Stimulated activated CD4-positive, alpha-beta T cell treated with anti-CD3 and anti-CD28 coated beads, Interleukin-4, amount 100 ng/mL, for 48 hours (primary cell): ENCODE measurements at places on chromosomes 3 and 15.

DNA sequence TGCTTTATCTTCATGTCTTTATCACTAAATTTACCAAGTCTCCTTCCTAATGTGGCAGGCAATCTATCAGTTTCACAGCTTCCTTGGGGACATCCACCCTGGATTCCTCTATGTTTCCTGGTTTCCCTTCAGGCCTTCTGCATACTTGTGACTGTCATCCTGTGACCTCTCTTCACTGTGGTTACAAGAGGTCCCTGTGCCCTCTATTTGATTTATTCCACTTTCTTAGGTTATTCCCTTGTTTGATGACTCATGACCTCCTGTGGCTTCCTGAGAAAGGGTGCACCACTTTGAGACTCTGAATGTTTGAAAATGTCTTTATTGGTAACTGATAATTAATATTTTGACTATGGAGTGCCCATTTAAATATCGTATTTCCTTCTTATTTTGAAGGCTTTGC is 60.5 kb upstream of the KY start:
- no peak for DNase-seq

GRCh38 chr3:12165909-12166308 is 7.2 kb upstream of the TIMP4 start:
- DNase-seq, result no peak

- DNase-seq, result no peak
Measured at GRCh38 chr3:46838301-46838700, 24.9 kb downstream of the MYL3 start.

GRCh38 chr15:39125904-39126303 is 455.0 kb upstream of the THBS1 start:
- no peak for DNase-seq

- no peak for DNase-seq
Measured at GRCh38 chr15:47803767-47804166, 86.5 kb downstream of the SEMA6D start.

GRCh38 chr3:197465996-197466549 is 89.7 kb downstream of the BDH1 start:
- no peak for DNase-seq

DNA sequence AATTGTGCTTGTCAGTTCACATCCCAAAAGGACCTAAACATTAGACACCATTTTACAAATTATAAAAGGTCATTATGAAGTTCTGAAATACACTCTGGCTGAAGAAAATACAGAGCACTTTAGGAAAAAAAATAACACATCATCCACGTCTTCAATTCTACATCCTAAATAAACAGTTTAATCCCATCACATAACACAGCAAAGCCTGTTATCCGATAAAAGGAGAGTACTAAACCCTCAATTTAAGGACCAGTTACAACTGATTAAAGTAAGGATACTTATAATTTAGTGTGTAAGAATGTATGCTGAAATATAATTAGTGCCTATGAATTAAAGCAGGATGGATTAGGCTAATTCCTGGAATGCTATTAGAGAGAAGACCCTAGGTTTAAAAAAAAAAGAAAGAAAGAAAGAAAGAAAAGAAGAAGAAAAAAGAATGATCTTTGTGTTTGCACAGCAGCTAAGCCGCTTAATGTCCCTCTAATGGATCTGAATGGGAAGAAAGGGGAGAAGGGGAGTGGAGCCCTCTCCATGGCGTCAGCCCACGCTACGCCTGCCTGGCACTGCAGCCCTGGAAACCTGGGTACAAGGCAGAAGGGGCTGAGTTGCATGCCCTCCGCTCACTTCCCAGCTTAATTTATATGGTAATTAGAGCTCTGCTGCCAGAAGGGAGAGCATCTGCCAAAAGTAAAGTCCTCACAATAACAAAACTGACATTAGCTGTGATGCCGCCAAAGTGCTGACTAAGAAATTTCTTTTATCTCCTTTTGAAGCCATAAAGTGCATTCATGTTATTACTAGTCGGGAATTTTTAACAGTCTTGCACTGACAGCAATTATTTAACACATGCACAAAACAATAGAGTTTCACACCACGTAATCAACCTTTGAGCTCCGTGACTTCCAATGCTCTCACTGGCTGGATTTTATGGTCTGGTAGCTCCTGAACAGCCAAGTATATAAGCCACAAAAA is 90.0 kb downstream of the FSIP1 start:
- DNase-seq, result no peak

DNA sequence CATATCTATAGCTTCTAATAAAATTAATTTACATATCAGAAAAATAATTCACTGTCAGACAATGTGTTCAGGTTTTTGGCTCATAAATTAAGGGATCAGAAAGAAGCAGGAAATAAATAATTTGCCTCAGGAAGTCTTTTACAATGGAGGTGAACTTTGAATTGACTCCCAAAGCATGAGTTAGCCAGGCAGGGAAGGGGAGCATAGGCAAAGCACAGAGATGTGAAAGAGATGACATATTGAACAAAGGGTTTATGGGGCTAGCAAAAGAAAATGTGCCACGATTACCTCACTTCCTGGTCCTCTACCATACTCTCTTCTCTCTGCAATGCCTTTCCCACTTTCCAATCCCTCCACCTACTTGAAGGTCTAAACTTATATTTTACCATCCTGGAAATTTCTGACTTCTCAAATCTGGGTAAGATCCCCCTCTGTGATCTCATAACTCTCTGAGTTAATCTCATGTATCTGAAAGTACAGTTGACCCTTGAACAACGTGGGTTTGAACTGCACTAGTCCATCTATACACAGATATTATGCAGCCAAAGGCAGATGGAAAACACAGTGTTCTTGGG is 4.1 kb upstream of the HEXA start:
- DNase-seq, result no peak

DNA sequence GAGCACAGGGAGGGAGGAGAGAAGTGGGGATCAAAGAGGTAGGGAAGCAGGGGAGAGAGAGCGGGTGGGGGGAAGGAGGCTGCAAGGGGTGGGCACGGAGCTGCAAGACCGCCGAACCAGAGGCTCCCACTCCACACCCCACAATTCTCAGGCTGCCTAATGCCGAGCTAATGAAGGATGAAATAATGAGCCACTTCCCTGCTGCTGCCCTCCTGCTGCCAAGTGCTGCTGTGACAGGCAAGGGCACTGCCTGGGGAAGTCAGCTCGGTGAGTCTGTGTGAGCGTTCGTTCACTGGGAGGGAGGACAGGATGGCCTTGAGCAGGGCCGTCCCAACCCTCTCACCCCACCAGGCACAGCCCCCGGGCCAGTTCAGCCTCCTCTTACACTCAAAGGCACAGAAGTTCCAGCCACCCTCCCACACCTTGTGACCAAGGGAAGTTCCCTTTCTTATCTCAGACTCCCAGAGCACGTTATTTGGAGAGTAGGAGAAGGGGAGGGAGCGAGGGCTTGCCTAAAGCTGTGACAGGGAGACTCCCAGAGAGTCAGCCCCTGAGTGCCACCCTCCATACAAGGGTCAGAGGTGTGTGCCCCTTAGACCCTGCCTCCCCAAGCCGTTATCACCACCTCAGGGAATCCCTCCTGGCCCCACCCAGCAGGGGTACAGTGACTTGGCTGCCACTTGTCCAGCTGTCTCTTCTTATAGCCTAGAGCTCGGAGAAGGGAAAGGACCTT is 12.4 kb downstream of the GLYCTK start:
- DNase-seq, result no peak

DNA sequence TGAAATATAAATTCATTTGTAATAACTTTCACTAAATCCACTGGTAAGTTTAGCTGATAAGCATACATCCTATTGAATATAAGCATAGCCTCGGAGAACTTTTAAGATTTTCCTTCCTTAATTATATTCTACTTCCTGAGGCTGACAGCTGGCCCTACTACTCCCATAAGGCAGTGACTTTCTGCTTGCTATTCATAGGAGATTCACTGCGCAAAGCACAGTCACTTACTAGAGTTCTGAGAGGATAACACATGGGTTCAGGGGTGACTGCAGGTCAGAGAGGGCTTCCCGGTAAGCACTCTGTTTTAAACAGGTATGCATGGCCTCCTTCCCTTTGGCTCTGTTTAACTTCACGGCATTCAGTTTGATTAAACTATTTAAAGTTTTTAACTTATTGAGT is 75.8 kb downstream of the FAIM start:
- no peak for DNase-seq

- DNase-seq, result peak; percentile 65
Measured at GRCh38 chr3:69288161-69288895, 97.6 kb downstream of the FRMD4B start.

- DNase-seq, result no peak
Measured at GRCh38 chr3:168722091-168722490, 626.4 kb upstream of the GOLIM4 start.

DNA sequence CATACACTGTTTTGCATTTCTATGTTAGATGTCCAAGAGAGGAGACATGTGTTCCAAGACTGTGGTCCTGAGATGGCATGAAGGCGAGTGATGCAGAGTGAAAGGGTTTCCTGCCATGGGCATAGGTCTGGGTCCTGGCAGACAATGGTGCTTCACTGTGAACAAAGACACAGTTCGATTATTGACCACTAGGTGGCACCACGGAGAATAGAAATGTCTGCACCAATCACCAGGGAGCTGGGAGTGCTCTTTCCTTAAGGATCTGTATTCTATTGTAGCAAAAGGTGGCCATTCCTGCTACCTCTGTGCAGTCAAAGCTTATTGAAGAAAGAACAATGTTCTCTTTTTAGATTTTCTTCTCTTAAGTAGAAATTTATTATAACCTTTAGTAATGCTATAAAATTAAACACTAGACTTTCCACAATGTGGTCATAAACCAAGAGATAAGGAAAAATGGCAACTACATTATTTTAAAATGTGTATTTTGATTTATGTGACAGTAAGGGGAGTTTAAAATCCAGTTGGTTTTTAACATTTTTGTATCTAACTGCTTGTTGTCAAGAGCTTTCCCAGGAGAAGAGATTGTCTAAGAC is 88.7 kb downstream of the GABRG3 start:
- DNase-seq, result peak; percentile 22

DNA sequence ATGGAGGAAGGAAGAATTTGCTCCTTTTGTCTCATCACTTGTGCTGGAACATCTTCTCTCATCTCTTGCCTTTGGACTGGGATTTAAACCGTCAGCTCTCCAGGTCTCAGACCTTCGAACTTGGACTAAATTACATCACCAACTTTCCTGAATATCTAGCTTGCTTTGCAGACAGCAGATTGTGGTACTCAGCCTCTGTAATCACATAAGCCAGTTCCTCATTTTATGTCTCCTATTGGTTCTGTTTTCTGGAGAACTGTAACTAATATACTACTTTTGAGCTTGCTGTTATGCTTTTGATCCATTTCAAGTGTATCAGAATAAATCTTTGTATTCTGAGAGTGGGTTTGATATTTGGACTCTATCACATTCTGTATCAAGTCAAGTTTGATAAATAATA is 164.3 kb upstream of the VEPH1 start:
- no peak for DNase-seq

DNA sequence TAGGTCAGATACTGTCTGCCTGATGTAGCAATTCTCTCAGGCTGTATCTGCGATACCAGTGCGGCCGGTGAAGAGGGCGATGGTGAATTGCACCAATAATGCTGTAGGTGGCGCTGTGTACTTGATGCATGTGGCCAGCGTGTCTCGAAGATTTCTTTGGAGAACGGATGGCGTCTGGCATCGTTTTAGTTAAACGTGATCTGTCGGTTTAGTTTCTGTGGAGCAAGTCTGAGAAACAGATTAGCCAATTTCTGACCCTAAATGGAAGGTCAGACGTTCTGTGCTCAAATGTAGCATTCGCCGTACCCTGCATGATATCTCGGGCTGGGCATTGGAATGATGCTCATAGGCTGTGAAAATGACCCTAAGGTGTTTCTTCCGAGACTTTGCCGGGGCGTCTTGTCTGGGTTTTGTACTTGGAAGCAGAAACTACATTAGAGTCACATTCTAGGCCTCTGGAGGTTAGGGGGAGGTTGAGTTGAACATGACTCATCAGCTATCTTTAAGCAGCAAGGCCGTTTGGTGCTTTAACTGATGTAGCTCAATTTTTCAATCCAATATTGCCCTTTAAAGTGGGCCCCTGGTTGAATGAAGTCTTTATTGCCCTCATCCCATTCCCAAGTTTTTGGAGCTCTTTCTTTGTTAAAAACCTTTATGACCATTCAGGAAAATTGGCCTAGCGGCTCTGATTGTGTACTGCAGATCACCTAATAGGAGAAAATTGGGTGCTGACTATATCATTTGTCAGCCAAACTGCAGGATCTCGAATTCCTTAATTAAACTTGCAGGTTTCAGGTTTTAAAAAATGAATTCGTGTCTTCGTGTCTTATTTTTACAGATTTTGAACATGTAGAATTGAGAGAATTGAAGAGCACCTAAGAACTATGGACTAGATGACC is 80.0 kb downstream of the SQOR start:
- peak; percentile 30 for DNase-seq

- DNase-seq, result no peak
Measured at GRCh38 chr3:163722405-163722804, 1355.9 kb downstream of the SI start.

DNA sequence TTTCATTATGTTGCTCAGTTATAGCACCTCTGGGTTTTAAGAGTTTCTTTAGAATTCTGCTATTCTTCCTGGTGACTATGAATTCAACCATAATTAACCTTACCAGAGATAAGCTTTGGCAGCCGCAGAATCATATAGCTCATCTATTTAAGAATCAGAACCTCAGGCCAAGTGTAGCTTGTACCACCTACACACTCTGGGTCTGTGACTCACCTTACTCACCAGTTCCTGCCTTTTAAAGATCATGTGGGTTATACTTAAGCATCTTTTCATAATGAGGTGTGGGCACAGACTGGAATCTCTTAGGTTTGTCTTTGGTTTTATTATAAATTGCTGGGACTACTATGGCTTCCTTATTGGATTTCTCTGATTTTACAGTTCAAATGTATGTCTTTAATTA is 21.9 kb downstream of the CDV3 start:
- no peak for DNase-seq

DNA sequence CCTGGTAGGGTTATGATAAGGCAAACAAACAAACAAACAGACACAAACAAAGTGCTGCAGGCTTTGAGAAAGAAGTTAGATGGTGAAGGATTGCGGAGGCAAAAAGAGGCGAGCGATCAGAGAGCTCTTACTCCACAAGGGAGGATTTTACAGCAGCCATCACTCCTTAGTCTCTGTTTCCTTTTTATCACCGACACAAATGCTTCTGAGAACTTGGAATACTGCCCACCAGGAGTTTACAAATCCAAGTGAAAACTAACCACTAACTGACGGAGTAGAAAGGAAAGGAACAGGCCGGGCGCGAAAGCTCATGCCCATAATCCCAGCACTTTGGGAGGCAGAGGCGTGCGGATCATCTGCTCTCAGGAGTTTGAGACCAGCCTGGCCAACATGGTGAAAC is 35.6 kb upstream of the GPR160 start:
- no peak for DNase-seq

GRCh38 chr15:66838671-66839239 is 136.7 kb downstream of the SMAD6 start:
- no peak for DNase-seq

GRCh38 chr15:80934761-80935221 is 54.8 kb downstream of the MESD start:
- no peak for DNase-seq

GRCh38 chr3:84893211-84893610 is 65.6 kb upstream of the CADM2 start:
- DNase-seq, result no peak

- DNase-seq, result no peak
Measured at GRCh38 chr15:38721568-38721945, 156.9 kb upstream of the RASGRP1 start.
